ENCODE measurements at places on chromosomes 5 and 9.

DNA sequence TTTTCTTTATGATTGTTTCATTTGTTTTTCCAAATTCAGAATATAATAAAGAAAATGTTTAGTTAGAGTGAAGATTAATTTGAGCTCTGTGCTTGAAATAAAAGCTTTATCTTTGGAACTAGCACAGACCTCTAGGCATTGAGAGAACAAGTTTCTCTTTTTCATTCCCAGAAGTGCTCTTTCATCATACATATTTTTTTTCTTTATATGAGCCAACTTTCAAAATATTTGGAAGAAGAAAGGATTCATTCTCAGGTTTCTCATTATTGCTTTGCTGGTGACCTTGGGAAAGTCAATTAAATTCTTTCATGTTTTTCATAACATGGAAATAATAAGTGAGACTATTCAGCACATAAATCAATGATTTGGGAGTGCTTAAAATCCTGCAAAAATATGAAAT lies 16.8 kb downstream of the CTXN3 start:
- DNase-seq: no peak

GRCh38 chr9:79089054-79089560 lies 482.7 kb upstream of the TLE4 start:
- DNase-seq: no peak

DNA sequence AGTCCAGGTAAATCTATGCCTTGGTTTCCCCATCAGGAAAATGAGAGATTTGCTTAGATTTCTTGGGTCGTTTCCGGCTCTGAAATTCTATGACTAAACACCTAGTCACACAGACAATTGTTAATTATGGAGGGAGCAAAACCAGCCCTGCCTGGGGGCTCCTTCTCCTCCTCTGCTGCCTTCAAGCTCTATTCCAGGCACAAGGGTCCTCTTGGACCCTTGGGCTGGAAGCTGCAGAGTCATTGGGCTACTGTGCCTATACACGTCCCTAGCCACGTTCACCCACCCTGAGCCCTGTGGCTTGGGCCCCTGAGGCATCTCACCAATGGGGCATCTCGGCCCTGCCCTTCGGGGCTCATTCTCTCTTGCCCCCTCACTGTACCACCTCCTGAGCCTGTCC lies 73.8 kb upstream of the TBC1D2 start:
- no peak for DNase-seq

DNA sequence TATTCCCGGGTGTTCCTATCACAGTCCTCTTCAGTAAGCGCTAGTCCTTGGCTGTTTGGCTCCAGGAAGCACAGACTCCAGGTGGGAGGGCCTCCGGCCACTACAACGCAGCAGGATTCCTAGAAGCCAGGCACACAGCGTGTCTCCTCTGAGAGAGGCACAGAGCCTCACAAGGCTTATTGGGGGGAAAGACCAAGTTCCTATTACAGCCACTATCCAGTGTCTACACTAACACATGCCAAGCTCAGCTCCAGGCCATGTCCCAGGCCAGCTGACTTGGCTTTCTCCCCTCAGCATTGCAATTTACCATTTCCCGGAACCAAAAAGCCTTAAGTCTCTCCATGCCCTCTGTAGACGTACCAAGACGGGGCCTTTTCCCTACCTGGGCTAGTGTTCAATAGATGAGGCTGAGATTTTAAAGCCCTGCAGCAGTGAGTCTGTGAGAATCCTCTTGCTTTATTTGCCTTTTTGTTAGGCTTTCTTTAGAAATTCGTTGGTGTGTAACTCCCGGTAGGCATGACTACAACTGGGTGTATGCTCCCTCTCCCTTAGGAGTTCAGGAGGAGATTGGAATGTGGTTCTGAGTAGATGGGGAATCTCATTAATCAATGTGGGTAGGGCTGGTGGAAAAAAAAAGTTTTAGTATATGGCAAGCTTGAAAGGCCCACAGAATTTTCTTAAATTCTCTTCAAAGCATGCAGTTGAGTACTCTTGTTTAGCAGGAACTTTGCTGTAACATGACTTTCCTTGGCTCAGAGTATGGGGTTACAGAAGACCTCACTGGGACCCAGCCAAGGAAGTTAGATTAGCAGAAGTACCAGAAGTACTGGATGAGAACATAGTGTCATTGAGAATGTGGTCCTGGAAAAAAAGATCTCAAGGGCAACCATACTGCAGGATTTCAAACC lies 84.3 kb upstream of the SLC1A3 start:
- DNase-seq: peak; percentile 11

DNA sequence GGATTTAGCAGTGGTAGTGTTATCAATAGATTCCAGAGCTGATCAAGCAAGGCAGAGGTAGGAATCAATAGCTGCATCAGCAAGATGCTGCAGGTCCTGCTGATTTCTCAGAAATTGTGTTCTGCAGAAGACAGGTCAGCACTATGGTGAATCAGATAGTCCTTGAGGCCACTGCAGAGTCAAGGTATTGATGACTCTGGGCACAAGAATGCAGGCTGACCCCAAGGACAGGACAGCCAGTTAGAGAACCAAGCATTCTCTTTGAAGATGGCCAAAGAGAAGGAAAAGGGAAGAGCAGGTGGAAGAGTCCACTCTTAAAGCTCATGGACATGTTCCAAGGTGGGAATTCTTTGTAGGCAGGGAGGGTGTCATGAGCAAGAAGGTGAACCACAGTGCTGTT lies 28.0 kb downstream of the PRUNE2 start:
- DNase-seq: no peak

DNA sequence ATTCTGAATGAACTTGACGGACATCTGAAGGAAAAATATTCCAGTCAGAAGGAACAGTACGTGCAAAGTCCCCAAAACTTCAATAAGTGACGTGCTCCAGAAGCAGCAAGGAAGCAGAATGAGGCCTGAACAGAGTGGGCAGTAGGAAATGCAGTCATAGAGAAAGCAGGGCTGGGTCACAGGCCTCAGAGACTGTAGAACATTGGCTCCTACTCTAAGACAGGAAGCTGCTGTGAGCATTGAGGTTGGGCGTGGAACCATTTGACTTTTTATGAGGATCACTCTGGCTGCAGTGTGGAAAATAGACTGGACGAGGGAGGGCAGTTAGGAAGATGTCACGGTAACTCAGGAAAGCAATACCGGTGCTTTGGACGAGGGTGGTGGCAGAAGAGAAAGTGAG lies 64.0 kb downstream of the DOCK8 start:
- DNase-seq: no peak

DNA sequence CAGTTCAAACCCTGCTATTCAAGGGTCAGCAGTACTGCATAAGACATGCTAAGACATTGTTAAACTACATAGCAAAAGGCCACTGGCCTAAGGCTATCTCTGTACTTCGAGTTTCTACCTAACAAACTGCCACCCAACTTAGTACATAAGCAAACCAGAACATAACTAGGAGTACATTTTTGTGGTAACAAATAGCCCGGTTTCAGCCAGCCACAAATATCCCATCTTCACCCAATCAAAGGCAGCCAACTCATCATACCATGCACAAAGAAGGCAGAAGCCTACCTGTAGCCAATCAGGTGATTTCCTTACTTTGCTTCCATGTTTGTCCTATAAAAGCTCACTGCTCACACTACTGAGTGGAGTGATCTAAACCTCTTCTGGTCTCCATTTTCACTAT lies 201.4 kb downstream of the SMARCA2 start:
- DNase-seq: no peak

DNA sequence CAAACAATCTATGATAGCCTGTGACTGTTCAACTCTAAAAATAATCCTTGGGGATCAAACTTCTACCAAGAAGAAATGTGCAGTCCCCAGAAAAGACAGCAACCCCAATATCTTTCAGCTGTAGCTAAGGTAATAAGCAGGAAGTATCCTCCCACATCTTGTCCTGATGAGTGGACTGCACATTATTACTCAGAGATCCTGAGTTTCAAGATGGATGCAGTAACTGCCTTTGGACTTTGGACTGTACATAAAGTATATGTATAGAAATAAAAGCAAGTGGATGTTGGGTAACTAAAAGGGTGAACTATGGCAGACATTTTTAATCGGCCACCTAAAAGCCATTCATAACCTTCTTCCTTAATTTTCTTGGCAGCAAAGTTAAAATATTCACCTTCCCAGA lies 45.1 kb downstream of the SMIM23 start:
- no peak for DNase-seq

DNA sequence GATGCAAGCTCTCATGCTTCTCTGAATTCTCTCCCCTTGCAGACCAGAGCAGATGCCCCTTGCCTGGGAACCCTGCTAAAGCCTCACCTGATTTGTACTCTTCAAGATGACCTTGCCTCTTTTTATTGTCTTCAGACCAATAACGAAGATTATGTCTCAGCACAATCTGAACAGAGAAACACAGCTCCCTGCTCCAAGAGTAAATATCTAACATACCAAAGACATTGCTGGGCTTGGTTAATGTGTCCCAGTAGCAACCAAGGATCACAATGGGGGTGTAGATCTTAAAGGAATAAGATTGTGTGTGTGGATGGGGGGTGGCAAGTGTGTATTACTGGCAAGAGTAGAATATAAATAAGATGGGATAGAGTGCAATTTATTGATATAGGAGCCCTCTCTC lies 67.6 kb upstream of the LHFPL2 start:
- DNase-seq: no peak

GRCh38 chr5:64532212-64532611 lies 26.4 kb downstream of the RGS7BP start:
- no peak for DNase-seq

DNA sequence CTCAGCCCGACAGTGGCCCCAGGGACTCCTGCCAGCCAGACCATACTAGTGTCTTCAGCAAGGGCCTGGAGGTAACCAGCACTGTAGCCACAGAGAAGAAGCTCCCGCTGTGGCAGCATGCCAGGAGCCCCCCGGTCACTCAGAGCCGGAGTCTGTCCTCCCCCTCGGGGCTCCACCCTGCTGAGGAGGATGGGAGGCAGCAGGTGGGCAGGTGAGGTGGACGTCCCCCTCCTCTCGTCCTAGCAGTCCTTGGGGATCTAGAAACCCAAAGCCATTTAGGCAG lies 28.0 kb upstream of the LRRC14B start:
- no peak for DNase-seq

DNA sequence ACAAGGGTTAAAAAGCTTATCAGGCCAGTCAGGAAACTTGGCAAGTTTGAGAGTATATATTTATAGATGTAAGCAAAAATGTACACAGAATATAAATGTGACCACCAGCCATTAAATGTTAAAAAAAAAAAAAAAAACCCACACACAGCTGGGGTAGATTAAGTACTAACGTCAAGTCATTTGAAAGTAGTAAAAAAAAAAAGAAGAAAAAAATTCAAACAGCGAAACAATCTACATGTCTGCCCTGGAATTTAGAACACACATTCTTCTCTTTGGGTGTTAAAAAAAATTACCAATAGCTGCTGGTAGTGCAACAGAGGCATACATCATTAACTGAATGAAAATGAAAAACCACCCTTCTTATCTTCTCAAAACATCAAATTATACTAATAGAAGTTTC lies 269.7 kb downstream of the MLLT3 start:
- no peak for DNase-seq

DNA sequence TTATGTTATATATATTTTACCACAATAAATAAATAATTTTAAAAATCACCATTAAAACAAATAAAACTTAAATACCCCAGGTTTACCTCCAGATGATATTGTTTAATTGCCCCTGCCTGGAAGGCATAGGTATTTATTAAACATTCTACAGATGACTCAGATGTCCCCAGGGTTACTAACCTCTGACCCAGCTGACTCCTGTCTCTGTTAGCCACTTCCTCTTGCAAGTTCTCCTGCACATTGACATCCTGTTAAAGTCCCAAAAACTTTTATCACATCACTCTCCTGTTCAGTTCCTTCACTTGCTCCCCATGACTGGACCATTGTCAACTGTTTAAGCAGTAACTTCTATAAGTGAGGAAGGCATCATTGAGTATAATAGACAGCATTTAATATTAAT lies 37.0 kb upstream of the RAB3C start:
- DNase-seq: no peak

DNA sequence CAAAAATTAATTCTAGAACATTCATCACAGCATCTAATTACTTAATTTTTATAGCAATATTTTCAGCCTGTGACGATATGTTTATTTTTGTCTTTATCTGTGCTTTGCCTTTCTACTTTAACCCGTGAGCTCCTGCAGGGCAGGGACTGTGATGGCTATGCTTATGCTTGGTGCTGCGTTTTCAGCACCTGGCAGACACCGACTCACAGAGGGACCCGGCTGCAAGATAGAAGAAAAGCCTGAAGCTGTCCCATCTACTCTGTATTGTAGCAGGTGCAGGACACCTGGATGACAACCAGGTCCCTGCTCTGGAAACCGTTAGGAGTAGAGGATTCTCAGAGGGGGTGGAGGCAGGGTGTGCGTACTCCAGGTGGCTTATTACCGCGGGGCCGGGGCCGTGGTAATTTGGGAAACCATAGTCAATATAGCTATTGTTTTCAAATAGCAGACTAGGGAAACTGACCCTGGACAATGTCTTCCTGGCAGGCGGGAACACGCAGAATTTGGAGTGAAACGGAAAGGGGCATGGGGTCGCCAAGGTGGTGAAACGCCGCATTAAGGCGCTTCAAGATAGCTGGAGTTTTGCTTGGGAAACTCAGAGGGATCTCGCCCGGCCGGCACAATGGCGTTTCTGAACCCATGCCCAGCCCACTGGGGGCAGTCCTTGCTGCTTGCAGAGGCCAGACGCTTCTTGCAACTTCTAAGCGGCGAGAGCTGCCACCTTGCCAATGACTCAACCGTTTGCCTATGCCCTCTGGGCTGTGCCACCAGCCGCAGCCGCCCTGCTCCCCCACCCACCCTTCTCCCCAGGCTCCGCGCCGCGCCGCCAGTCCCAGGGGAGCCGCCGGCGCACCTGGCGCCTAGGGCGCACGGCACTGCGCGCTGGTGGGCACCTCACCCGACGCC lies 140.1 kb upstream of the PALM2AKAP2 start:
- DNase-seq: peak; percentile 41

DNA sequence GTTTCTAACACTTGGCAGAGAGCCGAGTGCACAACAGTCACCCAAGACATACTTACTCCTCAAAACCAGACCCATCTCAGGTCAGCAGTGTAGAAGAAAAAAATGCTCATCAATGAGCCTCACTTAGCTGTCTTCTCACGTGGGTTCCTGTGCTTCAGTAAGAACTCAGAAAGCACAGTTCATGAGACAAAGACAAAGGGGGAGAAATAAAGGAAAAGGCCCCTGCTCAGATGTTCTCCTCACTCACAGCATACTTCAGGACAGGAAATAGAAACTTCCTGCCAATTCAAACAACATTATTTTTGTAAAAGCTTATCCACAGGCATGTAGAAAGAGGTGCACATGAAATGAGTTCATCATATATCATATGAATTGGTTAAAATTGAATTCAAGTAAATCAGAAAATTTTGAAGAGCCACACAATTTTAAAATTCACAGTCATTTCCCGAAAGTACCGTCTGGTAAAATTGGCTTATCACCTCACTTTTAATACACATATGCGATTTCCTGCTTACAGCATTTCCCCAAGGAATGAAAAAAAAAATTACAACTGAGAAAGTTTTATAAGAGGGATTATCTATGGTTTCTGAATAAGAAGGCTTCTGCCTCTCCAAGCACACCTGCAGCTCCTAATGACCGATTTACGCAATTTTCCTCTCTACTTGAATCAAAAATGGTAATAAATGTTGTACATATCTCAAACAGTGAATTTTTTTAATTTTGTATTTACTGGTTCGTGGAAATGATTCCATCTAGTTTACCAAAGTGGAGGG lies 328.3 kb downstream of the TMEM167A start:
- DNase-seq: no peak
